ENCODE measurements at places on chromosomes 16 and 17.

DNA sequence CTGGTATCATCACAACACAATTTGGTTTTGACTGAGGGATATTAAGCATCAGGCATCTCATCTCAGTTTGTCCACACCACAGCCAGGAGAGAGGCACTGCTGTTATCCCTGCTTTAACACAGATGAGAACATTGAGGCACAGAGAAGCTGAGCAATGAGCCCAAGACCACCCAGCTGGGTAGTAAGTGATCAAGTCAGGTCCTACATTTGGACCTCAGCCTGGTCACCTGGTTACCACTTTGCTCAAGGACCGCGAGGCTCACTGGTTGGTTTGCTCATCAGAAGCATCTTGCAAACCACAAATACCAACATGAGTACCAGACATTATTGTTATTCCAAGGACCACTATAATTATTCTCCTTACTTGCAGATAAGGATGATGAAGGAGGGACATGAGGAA, 245.5 kb downstream of the CBLN1 start:
- no peak for DNase-seq

DNA sequence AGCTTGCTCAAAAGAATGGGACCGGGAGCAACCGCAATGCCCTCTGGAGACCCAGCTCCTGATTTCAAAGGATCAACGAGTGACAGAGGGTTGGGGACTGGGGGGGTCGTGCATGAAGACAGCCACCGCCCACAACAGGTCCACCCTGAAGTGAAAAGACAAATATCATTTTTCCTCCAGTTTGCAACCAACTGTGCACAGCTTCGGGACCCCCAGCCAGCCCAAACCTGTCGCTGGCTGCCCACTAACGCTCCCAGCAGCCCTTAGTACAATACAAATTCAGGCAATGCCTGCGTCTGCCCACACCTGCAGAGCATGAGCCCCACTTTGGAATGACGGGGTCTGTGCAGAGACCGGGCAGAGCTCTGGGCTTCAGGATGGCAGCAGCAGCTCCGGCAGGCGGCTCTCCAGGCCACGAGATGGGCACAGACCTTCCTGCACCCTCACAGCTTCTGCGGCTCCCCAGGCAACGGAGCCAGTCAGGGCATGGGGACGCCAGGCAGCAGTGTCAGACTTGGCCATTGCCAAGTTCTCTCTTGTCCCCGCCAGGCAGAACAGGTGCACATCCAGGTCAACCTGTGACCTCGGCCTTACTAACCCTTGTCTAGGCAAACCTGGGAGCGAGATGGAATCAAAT, 60.1 kb downstream of the TBC1D16 start:
- no peak for DNase-seq

DNA sequence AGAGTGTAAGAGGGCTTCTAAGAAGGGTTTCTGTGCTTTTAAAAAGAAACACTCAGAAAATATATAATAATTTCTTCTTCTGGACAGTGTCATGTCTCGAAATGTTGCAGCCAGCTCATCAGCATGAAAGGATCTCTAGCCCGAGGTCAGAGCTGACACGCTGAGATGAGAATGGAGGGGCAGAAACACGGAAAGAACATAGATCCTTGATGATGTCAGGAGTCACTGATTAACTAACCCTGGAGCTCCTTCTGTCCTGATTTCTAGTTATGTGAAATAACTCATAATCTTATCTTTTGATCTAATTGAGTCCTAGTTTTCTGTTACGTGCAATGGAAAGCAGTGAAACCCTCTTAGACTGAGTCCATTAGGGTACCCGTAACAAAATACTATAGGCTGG, 10.3 kb upstream of the TOX3 start:
- no peak for DNase-seq

DNA sequence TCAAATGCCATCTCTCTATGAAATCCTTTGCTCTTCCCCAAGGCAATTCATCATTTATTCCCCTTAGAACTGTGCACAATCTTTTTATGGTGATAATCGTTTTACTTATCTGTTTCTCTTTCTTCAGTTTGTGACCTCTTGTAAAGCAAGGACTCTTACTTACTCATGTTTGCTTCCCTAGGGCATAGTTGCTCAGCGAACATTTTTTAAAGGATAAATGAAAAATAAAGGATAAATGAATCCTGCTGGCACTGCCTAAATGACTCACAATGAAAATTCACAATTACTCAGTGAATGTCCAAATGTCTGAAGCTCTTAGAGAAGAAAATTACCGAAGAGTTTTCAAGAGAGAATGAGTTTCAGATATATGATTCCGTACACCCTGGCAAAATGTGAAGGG, 671.7 kb downstream of the CDH11 start:
- no peak for DNase-seq

DNA sequence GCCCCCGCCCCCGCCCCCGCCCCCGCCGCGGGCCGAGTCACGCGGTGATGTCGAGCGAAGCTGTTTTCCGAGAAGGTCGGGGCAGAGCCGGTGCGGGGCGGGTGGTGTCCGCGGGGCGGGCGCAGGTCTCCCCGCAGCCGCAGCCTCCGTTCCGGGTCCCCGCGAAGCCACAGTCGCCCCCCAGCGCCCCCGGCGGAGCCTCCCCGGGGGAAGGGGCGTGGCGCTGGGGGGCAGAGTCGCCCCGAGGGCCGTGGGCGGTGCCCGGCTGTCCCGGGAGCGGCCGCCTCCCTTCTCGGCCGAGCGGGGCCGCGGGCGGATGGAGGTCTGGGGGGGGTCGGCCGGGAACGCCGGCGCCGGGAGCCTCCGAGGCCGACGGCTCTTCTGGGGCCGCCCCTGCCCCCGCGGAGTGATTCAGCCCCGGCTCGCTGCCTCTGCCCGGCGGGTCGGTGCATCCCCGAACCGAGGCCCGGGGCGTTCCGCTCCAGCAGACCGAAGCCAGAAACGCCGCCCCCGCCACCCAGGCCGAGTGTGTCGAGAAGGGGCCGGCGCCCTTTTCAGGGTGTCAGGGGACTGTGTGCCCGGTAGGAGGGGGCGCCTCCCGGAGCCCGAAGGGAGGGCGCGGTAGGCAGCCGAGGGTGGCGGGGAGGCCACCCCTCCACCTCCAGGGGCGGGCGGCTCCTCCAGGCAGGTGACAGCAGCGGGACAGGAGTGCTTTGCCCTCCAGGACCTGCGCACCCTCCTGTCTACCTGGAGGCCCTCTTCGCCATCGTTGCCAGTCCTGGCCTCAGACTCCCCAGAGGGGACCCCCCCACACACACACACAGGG, 1.7 kb downstream of the METRNL start:
- DNase-seq = no peak

GRCh38 chr16:84643180-84643583, 5.1 kb upstream of the KLHL36 start:
- DNase-seq = no peak

DNA sequence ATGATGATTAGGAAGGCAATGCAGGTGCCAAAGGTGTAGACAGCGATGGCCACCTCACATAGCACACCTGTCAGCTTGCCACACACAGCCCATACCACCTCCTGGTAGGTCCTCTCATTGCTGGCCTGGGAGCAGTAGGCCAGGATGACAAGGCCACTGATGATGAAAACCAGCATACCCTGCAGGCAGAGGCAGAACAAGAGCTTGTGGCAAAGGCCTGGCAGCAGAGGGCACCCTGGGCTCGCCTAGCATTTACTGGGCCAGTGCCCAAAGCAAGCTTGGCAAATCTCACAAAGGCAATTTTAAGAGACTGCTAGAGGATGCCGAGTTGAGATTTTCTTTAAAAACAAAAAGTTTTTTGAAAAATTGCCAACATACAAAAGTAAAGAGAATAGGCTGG, 5.9 kb downstream of the SLC38A7 start:
- no peak for DNase-seq

- DNase-seq = peak; percentile 46
Observed at GRCh38 chr17:50949989-50950877, 84.1 kb upstream of the TOB1 start.

GRCh38 chr16:81671738-81672597, 107.1 kb upstream of the PLCG2 start:
- DNase-seq = no peak

DNA sequence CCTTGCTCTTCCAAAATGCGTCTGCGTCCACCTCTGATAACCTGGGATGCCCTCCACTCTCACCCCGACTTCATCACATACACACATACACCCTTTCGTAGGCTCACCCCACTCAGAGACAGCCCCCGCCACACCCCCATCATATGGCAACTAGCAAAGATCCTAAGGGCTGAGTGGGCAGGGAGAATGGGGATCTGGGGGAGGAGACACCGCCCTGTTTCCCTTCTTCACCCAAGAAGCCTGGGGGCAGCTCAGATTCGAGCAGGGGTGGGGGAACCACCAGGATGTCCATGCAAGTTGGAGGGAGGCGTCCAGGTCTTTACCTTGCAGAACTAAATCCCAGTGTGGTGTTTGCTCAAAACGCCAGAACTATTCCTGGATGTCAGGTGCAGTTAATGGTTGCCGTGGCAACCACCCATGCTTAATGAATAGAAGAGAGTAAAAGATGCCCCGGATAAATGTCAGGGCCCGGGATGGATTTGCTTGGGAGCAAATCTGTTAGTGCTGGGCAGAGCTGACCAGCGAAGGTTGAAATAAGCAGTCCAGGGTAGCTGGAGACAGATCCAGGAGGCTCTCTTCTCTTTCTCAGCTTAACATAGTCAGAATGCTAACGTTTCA, 72.8 kb downstream of the CACNG3 start:
- DNase-seq = no peak

All from CMK (cell line).